Right lung (tissue), 10 donors: ENCODE measurements at places on chromosomes 2 and 18. TPM values are rescaled to one million over a fixed set of nuclear protein-coding genes. Genes with fewer than 3 reads are reported as not detected.

FBXO48 gene
- 2.6 TPM for polyA plus RNA-seq

DNA sequence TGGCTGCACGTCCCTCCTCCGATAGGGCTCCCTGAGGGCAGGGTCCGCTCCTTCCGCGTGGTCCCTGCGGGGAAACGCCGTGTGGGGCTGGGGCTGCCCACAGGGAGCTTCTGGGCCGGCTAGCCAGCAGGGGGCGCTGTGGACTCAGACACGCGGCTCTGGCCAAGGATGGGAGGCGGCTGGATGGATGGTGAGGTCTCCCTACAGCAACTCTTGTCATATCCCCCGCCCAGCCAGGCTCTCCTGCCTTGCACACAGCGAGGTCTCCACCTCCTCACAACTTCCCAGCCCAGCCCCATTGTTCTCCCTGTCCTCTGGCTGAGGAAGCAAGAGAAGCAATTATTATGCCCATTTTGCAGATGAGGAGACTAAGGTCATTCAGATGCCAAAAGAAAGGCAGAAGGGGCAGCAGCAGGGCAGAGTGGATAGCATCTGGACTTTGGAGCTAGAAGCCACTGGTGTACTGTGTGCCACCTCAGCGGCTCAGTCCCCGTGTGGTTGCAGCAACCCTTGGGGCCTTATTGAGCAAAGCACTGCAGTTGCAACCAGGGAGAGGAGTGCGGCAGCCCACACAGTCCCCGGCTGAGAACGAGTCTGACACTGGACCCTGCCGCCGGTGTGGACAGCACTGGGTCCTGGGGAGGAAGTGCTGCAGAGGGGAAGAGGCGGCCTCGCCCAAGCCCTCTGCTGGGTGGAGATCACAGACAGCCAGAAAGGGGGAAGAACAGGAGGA, 99.0 kb downstream of the ZFP36L2 start:
- DNase-seq = no peak

DNA sequence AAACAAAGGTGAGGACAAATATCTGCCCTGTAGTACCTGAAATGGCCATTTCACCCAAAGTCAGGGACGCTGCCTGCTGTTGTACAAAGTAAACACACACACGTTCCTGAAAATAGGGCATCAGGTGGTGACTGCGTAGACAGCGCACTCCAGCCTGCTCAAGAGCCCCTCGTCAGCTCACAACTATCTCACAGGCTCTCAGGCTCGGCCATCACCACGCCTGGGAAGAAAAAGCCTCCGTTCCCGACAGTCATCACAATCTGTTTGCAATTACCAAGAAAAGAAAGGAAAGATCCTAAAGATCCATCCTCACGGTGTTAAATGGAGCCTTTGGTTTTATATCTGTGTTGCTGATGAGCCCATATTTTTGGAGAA, 230.2 kb downstream of the ZNF516 start:
- DNase-seq = no peak

DNA sequence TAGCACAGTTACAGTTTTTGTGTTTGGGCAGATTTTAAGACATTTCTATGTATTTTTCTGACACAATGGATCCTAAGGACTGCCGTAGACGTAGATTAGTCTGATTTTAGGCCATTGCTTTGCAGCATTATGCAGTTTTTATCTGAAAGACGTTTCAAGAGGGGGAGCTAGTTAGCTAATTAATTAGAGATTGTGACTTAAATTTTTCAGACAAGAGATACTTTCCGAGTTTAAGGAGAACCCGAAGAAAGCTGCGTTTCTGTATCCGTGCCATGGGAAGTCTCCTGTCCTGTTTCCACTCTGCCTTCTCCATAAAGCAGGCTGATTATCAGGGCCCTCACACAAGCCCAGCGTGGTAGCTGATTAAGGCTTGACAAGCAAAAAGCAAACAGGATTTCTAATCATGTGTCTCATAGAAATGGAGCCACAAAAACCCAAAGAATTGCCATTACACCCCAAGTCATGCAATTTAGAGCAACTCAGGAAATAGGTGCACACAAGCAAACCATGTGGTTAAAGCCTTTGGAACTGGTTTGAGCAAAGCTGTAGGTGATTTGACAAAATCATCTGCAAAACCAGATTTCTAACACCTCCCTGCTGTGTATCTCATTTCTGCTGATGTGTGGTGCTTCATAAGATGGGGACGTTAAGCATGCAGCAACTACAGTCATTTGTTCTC, 808.1 kb downstream of the RNF144A start:
- DNase-seq = peak; percentile 27

- DNase-seq = no peak
These were observed 49.4 kb downstream of the CCDC102B start for GRCh38 chr18:68847219-68847837.

GRCh38 chr2:6445156-6445555, 420.6 kb downstream of the CMPK2 start:
- no peak for DNase-seq

GRCh38 chr2:143473216-143473615, 344.0 kb downstream of the ARHGAP15 start:
- DNase-seq = no peak

DNA sequence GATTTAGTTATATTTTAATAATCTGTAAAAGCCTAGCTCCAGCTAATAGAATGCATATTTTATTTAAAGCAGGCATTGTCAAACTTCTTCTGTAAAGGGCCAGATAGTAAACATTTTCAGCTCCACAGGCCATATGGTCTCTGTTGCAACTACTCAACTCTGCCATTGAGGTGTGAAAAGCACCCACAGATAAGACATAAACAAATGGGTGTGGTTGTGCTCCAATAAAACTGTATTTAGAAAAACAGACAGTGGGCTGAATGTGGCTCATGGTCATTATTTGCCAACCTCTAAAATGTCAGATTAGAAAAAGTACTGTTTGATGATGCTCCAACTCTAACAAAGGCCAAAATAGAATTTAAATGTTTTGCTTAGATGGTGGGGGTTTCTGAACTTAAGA, 519.9 kb downstream of the RNF144A start:
- peak; percentile 36 for DNase-seq

DNA sequence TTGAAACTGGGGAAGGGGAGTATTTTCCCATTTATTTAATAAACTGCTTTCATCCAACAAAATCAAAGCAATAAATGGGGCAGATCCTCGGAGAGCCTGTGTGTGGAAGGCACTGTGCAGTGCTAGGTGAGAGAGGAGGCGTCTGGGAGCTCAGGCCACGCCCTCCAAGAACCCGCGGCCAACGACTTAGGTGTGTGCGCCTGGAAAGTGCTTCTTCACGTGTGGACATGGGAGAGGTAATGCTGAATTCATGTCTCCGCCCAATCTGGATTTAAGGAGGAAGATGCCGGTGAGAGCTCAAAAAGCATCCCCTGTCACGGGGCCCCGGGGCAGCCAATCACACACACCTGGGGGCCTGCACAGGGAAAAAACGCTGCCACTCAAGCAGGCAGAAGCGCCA, 77.4 kb downstream of the HDAC4 start:
- no peak for DNase-seq
